Amniotic stem cell (primary cell): ENCODE measurements at places on chromosomes 12 and 14.

GRCh38 chr12:7034464-7034863, 16.2 kb upstream of the LPCAT3 start:
- no peak for DNase-seq

- DNase-seq: no peak
Observed at GRCh38 chr12:129885287-129885686, 18.5 kb downstream of the TMEM132D start.

- no peak for DNase-seq
Observed at GRCh38 chr12:88188180-88188579, 46.1 kb downstream of the TMTC3 start.

- DNase-seq: peak; percentile 20
Observed at GRCh38 chr12:5096241-5096924, 52.7 kb downstream of the KCNA5 start.

GRCh38 chr14:61326847-61327246, 5.5 kb downstream of the PRKCH start:
- no peak for DNase-seq

GRCh38 chr12:65814038-65814437, 10.2 kb upstream of the HMGA2 start:
- no peak for DNase-seq

DNA sequence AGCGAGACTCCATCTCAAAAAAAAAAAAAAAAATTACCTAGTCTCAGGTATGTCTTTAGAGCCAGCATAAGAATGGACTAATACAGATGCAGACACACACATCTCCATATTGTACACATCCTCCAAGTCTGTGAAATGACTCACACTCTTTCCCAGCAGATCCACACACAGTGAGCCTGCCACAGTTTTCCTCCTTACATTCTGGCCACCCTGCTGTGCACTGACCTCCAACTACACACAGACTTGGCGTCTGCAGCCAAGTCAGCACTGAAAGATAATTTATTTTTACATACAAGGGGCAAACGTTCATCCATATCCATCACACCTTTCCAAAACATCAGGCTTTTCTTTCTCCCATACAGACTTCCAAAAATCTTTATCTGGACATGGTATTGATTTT, 115.9 kb downstream of the SLC25A21 start:
- no peak for DNase-seq

DNA sequence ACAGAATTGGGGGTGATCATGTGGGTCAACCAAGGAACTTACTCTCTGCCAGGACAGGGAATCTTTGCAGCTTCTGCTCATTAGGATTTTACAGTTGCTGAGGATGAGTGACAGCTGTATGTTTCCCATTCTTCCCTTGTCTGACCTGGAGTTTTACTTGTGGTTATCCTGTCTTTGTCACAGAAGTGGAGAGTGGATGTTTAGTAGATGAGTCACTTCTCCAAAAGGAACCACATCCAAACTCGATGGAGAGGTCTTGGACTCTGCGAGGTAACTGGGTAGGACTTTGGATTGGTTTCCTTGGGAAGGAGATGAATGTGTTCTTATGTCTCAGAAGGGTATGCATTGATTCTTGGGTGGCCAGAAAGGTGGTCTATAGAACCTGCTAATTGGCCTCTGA, 53.8 kb upstream of the USP44 start:
- DNase-seq: no peak

GRCh38 chr14:40682131-40682913, 924.4 kb upstream of the LRFN5 start:
- DNase-seq: no peak

DNA sequence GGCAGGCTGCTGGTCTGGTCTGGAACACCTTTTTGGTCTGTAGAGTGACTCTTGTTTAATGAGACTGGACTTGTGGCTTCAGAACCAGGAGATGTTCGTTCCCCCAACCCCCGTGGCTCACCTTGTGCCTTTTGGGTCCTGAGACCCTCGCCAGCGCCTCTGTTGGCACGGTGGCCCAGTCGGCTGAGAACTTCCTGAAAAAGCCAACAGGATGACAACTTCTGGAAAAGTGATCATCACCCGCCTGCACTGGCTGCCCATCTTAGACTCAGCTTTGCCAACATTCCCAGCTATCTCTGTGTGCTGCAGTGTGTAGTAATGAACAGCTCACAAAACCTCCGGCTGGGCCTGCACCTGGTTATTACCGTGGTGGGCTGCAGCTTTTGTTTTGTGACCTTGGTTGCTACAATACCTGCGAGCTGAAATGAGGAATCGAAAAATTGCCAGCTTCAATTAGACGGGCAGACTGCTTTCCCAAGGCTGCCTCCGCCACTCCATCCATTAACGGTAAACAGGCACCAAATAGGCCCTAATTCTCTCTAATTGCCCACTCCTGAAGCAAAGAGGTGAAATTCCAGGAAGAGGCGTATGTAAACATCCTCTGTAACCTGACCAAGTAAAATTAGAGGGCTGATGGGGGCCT, 16.0 kb downstream of the MEG3 start:
- DNase-seq: no peak

GRCh38 chr14:60720962-60721325, 3.2 kb downstream of the SIX4 start:
- no peak for DNase-seq

DNA sequence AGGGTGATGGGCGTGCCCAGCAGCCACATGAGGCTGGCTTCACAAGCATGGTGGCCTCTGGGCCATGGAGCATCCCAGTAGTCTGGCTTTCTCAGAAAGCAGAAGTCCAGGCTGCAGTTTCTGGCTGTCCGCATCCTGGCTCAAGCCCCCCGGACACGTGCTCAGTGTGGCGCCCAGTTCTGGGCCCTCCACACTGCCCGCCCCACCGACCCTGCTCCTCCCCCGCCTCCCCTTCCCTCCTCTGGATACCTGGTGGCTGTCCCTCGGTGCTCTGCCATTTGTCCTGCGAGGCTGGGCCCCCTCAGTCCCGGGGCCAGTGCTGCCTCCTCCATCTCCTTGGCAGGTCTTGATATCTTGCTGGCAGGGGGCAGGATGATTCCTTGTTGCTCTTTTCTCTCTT, 31.6 kb downstream of the LRCOL1 start:
- DNase-seq: no peak

DNA sequence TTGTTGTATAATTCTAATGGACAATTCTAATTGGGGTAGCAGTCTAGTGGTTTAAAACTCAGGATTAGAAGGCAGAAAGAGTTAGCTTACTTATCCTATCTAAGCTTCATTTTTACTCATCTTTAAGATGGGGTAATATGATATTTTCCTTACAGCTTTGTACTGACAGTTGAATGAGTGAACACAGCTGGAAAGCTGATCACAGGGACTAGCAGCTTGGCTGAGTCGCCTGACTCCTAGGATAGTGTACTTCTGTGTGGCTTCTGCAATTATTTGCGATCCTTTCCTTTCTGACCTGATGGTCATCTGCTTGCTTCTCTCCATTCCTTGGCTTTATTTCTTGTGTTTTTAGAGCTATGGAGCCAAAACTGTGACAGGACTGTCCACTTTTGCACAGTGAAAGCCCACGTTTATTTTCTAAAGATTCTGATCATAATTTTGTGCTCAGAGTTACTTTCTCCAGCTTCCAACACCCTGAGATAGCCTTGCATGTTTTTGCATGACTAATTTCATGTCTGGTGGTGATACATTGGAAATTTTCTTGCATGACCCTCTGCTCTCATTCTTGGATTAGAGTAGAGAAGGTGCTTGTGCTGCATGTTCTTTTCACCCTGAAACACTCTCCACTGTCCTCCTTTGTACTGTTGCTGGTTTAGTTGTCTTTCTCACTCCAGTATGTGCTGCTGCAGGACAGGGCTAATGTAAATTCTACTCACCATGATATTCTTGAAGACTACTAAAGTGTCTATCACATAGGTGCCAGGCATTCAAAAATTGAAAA, 377.0 kb upstream of the ATP2B1 start:
- DNase-seq: no peak
